ENCODE measurements at places on chromosomes 13 and 19.

DNA sequence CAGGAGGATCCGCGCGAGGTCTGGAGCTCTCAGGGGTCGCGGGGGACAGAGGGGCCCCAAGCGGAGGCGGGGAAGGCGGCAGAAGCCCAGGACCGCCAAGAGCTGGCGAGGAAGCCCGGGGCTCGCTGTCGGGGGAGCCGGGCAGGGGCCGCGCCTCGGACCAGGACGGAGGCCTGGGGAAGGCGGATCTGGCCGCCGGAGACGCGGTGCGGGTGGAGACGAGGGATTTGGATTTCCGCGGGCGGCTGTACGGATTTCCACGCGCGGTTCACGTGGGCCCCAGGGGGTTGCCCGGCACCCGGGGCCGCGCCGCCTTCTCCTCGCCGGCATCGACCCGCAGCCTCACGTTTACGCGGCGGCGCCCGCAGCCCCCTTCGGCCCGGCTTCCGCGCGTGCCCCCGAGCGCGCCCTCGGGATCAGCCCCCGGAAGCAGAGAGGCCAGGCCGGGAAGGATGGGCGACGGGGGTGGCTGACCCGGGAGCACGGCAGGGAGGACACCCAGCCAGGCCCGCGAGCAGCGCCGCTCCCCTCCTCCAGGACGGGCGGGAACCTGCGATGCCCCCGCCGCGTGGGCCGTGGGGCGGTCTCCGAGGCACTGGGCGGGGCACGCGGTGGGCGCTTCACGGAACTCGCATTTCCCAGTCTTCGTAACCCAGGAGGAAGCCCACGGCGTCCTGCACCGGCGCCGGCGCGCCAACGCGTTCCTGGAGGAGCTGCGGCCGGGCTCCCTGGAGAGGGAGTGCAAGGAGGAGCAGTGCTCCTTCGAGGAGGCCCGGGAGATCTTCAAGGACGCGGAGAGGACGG is 4.7 kb downstream of the F7 start:
- no peak for DNase-seq

DNA sequence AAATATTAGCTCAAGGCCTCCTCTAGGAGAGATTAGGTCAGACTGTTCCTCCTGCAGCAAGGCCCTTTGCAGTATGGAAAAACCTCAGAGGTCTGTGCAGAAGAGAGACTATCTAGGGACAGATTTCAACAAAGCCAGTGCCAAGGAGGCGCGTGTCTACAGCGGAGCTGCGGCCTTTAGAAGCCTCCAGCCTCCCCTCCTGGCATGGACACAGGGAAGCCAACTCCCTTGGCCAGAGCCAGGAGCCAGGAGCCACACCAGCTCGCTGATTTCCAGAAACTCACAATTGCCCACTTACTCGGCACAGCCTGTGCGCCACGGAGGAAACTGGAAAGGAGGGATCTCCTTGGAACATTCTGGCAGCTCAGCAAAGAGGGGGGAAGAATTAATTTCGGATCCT is 63.4 kb downstream of the INSR start:
- no peak for DNase-seq

DNA sequence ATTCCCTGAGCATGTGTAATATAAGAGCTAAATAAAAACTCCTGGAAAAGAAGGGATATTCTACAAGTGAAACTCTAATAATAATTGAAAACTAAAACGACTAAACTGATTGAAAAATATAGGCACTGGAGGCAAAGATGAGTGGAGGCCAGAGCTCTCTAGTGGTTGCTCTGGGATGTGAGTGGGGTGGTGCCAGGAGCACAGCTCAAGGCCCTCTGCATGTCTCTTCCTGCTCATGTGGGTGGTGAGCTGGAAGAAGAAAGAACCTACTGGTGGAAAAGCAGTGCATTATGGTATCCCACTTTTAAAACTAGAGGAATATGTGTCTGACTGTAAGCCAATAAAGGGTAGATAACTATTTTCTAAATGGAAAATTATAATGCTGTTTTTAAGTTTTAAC is 15.8 kb upstream of the ARHGEF7 start:
- DNase-seq = no peak

DNA sequence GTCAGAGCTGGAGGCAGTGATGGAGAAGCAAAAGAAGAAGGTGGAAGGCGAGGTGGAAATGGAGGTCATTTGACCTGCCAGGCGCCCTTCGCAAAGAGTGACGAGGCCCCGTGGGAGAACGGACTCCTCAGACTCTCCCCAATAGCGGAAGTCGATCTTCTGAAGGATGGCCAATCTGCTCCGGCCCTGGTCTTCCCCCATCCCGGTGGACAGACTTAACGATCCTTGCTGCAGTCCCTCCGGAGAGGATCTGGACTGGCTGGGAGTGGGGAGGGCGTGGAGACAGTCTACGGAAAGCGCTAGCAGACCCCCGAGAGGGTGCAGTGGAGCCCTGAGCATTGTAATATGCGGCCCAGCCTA is 11.9 kb downstream of the EPS8L1 start:
- no peak for DNase-seq

DNA sequence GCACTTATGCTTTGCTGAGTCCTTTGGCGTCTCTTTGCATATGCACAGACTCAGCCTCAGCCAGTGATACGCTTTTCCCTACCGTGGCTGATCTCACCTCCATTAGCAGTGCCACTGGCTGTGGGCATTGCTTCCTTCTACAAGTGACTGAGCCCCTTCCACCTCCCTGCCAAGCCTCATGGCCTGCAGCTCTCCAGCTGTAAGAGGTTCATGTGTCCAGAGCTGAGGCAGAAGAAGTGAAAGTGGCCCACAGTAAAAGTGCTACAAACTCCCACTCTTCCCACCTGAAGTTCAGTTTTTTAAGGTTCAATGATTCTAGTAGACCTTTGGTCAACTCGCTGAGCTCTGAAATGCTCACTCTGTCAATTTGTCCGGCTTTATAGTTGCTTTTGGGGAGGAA is 44.7 kb downstream of the SMARCA4 start:
- DNase-seq = no peak

DNA sequence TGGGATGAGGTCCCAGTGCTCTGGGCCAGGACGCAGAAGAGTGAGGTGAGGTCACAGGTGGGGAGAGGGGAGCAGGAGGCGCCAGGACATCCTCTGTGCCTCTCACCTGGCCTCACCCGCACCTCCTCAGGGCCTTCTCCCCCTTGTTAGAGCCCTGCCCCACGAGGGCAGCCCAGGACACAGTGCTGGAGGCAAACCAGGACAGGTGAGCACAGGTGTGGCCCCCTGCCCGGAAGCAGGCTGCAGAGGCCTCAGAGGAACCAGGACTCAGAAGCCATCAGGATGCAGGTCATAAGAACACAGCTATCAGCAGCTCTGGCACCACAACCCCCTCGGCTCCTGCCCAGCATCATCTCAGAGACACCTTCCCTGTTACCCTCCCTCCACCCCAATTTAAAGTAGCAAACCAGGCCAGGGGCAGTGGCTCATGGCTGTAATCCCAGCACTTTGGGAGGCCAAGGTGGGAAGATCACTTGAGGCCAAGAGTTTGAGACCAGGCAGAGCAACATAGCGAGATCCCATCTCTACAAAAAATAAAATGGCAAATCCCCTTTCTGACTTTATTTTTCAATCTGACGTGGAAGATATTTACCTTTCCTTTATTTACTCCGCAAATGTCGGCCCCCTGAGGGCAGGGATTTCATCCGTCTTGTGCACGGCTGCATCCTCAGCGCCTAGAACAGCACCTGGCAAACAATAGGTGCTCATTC is at the start of gene CEACAM16:
TSS of gene CEACAM16 (plus strand) at position 660 of the 710 bp plus-strand sequence. CDS start 2,306 bp downstream, outside the sequence.
- DNase-seq = no peak

GRCh38 chr13:113320226-113320875 is 23.3 kb downstream of the LAMP1 start:
- DNase-seq = no peak

DNA sequence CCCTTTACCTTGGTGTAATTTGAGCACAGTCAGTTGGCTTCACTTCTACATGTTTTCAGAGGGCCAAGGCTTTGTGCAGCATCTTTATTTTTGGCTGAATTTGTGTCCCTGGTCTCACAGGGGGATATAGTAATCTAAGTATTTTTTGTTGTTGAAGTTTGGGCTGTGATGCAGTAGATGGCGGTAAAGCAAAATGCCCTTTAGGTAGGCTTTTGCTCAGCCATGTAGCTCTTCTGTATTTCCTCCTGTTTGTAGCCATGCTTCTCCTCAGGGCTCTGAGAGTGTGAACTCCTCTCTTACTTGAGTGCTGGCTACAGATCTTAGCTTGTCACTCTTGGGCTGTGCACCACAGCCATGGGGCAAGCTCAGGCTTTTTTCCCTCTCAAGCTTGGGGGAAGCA is 328.6 kb downstream of the SLITRK5 start:
- no peak for DNase-seq

GRCh38 chr19:32233091-32233490 is 112.3 kb upstream of the ZNF507 start:
- no peak for DNase-seq

DNA sequence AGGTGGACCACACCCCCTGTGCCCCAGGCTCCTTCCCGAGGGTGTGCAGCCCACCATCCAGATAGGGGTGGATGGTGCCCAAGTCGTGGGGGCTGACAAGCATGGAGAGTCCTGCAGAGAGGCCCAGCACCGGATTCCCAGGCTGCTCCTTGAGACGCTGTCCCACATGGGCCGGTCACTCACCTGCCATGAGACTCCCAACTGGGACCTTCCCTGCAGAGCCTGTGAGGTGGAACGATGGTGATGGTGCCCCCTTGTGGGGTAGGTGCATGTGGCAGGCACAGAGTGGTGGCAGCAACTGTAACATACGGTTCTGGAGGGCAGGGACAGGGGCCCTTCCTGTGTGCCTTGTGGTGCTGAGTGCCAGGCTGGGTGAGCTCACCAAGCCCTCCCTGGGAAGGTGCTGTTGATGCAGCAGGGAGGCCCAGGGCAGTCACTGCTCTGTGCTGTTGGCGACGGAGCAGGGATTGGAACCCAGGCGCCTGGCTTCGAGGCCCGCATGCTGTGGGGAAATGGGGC is 33.1 kb downstream of the PPP1R37 start:
- DNase-seq = no peak

- no peak for DNase-seq
Observed at GRCh38 chr19:42433503-42434260, 6.5 kb upstream of the LIPE start.
